Hepatic stellate cell (primary cell): ENCODE measurements at places on chromosomes 2 and 18.
A peak's percentile ranks its signal among the peaks of the same experiment; 100 is the strongest.

DNA sequence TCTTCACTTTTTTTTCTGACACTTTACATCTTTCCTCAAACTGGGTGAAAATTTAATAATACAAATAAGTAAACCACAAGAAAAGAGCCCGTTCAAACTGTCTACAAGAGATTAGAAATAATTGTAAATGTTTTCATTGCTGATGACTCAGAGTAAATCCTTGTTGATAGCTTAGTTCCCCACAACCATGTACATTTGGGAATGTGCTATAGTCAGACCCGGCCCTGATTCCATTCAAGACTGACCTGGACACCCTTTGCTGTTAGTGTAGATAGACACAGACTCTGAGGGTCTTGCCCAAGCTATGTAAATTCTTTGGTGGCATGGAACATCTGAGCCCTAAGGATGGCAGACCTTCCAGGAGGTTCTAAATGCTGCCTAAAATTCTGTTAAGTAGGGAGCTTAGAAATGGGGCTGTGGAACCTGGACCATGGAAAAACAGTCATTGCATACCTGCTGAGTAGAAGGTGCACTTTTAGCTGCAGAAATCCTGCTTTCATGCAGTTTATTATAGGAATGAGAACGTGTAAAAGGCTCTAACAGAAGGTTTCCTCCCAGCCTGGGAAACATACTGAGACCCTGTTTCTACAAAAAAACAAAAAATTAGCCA lies 3.7 kb downstream of the MALT1 start:
- DNase-seq, result peak; percentile 45

GRCh38 chr18:12890964-12891363 lies 6.9 kb upstream of the PTPN2 start:
- no peak for DNase-seq

DNA sequence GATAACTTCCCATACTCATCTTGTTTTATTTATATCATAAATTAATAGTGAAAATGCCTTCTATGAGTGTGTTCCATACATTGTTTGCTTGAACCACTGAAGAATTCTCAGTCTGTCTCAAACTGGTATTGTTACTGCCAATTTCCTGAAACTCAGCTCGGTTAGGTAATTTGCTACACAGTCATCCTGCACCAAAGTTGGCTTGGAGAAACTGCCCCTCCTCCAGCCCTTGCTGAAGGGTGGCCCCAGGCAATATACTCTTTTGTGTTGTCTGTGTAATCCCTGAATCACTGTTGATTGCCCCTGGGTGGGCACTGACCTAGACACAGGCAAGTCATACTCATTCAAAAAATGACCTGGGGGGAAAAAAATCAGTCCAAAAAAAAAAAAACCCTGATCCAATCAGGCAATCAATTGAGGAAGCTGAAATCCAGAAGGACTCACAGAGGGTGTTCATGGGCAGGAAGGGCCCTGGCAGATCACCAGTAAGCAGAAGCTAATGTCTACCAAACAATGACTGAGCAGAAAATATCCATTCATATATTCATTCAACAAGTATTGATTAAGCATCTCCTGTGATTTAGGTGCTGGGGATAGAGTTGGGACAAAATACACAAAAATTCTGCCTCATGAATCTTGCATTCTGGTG lies 3.8 kb upstream of the SESTD1 start:
- no peak for DNase-seq

- DNase-seq, result no peak
These were observed 765.8 kb downstream of the METTL4 start for GRCh38 chr18:1805521-1805920.

- DNase-seq, result no peak
These were observed 564.4 kb downstream of the ZEB2 start for GRCh38 chr2:143955401-143956065.

DNA sequence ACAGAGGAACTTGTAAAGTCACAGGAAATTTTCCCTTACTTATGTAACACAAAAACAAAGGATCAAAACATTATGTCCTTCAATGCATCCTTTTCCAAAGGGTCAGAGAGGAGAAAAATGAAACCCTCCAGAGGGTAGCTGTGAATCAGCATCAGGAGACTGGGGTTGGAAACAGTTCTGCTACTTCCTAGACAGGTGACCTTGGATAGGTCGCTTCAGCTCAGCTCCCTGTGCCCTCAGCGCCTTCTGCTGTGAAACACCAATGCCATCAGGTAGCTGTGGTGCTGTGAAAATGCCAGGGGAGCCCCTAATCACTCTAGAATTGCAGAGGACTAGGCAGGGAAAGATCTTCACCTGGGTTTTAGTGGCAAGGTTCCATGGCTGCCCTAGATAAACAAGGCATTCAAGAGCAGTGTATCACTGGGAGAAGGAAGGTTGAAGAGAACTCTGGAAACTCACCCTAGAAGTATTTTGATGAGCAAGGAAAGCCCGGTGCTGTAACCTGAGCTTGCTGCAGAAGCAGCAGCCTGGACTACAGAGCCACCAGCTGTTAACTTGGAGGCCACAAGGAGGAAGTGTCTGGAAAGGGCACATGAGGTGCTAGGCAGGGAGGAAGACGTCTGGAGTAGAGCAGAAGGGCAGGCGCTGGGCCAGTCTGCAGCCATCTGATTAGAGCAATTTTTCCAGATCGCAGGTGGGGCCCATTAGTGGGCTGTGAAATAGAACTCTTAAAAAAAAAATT lies 100.7 kb upstream of the MCFD2 start:
- peak; percentile 95 for DNase-seq

DNA sequence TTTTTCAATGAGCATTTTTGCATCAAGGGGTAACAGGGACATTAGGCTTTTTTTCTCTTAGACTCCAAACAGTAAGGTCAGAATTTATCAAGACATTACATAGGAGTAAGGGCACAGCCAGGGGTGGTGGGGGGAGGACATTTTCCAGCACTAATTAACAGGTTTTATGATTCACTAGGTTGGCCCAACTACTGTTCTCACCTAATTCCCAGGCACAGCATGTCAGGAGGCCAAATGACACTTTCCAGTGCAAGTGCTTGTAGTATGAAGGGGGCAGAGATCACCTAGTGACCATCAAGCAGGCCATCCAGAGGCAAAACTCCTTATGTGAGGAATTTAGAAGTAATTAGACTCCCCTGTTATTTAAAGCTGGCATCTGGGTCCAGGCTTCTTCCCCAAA lies 3.9 kb upstream of the MBD2 start:
- no peak for DNase-seq

DNA sequence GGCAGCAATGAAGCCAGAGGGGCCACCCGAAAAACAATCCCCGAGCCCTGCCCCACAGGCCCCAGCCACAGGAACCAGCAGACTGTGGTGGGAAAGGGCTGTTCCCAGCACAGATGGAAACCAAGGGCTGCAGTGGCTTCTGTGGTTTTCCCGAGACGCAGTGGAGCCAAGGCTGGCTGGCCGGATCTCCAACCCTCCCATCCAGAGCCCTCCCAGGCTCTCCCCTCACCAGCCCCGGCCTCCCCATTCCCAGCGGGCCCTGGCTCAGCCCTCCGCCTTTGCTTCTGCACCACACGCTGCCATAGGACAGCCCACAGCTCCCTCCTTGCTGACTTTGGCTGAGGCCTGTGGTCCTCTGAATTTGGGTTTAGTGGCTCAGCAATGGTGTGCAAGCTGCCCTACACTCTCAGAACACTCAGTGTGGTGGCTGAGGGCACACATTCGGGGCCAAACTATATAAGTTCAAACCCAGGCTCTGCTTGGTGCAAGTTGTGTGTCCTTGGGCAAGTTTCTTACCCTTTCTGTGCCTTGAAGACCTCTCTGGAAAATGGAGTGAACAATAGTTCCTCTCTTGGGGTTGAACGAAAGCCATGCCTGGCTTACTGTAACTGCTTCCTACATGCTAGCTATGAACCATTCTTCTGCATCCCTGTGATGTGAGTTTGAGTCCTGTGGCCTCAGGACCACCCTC lies 200.1 kb downstream of the SMAD7 start:
- DNase-seq, result no peak

GRCh38 chr2:125867908-125868307 lies 788.0 kb upstream of the GYPC start:
- no peak for DNase-seq

DNA sequence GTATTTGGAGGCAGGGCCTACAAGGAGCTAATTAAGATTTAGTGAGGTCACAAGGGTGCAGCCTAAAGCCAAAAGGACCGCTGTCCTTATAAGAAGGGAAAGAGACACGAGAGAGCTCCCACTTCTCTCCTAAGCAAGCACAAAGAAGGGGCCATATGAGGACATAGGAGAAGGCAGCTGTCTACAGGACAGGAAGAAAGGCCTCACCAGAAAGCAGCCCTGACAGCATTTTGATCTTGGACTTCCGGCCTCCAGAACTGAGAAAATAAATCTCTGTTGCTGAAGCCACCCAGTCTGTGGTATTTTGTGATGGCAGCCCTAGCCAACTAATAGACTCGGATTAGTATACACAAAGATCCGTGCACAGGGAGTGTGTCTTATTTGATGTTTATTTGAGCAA lies 139.7 kb downstream of the B3GNT2 start:
- DNase-seq, result no peak

DNA sequence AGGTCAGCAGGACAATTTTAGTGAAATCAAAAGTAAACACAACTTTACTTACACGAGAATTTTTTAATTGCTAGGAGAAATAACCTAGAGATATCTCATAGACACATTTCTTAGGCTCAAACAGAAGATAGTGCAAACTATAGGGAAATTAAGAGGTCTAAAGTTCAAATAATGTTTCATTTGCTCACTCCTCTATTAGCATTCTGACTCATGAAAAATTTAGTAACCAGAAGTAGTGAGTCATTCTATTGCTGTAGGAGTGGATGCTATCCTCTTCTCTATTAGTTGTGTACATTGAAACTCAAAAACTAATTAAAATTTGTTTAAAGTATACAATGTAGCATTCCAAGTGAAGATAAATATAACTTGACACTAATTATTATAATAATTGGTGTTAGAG lies 908.3 kb upstream of the TMEFF2 start:
- DNase-seq, result no peak

- DNase-seq, result peak; percentile 61
These were observed 970 bp upstream of the KCNG2 start for GRCh38 chr18:79796531-79797405.

- no peak for DNase-seq
These were observed 747.0 kb downstream of the BCL11A start for GRCh38 chr2:59806486-59806885.

DNA sequence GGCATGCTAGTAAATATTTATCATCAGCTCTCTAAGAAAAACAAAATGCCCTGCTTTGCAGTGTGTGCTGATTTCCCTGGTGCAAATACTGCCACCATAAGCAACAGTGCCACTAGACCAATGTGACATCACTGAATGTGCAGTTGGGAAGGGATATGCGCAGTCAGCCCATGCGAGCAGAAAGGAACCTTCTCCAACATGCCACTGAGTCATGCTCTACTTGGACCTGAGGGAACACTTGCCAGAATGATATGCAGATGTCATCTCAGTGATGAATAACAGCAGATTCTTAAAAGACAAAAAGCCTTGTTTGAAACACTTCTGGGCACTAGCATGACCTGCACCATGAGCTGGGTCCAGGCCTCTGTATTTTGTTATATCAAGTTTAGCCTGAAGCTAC lies 55.3 kb upstream of the REL start:
- DNase-seq, result no peak

DNA sequence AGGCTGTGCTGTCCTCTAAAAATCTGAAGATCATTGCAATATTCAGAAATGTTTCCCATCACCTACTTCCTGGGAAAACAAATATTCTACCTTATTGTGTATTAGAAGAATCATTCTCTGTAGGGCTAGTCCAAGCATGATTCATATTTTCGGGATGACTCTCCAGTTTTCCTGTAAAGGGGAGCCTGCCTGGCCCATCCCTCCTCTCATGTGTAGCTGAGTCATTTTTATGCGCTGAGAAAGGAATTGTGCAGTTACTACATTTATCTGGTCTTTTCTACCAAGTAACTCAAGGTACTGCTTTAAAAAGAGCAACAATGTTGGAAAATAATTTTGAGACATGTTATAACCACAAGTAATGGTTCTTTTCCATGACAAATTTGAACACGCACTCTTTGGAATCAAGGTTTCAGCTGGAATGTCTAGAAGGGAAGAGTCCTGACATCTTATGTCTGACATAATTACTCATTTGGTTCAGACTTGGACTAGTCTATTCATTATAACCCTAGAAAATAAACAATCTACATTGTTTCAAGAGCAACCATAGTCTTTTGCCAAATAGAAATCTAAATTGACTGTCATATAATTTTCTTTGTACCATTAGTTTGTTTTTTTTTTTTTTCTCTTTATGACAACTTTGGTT lies 6.6 kb downstream of the DSG3 start:
- DNase-seq, result no peak

- no peak for DNase-seq
These were observed 413.3 kb downstream of the BCL11A start for GRCh38 chr2:60140185-60140584.
